Body of pancreas (tissue), 4 donors: ENCODE measurements at places on chromosomes 6 and 20.

- no peak for DNase-seq
These were observed 21.7 kb downstream of the CPNE1 start for GRCh38 chr20:35643045-35643444.

DNA sequence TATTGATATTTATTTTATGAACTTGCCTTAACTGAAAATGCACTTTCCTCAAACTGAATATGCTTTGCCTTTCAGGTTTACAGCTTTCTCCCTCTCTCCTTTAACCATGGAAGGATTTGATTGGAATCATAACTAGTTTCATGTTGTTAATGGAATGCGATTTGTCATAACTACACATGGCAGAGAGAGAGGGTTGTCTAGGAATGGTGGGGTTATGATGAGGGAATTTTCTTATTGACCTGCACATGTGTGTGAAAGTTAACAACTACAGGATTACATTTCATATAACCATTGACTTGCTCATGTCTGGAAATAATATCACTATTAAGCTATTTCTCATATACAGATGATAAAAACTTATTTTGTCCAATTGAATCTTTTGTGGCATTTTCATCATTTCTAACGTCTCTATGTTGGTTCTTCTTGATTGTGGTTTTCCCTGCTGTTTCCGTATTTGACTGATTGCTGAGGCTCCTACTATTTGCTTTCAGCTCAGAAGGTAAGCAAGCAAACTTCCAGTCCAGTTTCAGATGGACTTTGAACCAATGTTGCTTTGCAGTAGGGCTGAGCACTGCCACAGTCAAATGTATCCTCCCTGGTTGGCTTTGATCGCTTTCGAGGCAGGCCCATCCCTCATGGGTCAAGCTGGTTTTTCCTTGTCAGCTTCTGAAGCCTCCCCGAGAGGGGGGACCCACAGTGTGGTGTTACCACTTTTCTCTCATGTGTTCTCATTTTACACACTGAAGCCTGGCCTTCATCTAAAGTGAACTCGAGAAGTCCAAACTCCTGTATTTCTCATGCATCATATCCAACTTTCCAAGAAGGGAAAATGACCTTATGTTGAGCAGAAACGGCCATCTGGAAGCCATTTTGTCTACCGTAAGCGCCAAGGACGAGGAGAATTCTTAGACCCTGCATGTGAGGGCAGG, 7.6 kb upstream of the CCN2 start:
- DNase-seq = peak; percentile 30

- DNase-seq = no peak
These were observed 47.6 kb downstream of the RALGAPB start for GRCh38 chr20:38520261-38520660.

GRCh38 chr20:31704225-31705119, 18.2 kb downstream of the BCL2L1 start:
- DNase-seq = peak; percentile 93

DNA sequence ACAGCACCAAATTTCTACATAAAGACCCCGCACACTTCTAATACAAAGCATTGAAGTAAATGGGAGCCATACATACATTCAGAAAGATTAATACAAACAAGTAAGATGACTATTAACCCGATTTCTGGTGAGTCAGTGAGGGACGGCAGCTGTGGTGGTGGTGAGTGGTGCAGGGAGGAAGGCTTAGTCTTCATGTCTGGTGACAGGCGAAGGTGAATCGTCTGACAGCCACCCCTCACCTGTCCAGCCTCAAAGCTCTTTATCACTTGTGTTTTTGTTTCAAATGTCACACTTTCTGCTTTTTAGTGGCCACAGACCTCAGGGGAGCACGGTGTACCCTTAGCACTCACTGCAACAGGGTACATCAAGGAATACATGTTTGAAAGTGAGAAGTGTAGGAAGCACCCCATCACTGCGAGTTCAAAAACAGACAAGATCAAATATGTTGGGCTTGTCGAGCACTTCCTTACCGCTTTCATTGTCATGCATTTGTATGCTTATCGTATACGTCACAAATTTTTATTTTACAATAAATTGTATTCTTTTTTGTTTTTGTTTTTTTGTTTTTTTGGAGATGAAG, 63.5 kb downstream of the IRF4 start:
- no peak for DNase-seq

GRCh38 chr6:15484140-15484539, 178.7 kb downstream of the DTNBP1 start:
- no peak for DNase-seq

DNA sequence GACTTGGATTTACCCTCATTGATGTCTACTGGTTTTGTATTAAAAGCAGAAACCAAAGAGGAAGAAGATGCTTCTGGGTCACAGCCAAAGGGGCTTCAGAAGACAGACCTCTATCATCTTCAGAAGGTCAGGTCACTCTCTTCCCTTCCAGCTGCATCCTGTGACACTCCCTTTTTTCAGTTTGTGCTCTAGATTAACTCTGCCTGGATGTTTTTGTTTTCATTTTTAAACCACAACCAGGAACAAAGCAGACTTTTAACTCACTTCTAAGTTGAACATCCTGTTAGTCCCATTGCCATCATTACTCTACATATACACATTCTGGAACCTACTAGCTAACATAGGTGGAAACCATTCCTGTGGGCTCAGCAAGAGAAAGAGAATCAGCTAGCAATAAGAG, 45.2 kb downstream of the AKIRIN2 start:
- no peak for DNase-seq
